Sciatic nerve (tissue), 2 donors: ENCODE measurements at places on chromosomes 1 and 21. TPM values are rescaled to one million over a fixed set of nuclear protein-coding genes. Genes with fewer than 3 reads are reported as not detected.

GRCh38 chr1:14765773-14766172, 167.3 kb downstream of the KAZN start:
- DNase-seq: no peak

AMY1B gene
- total RNA-seq: not detected

GRCh38 chr1:112386731-112387346, 9.2 kb upstream of the CTTNBP2NL start:
- no peak for DNase-seq

DNA sequence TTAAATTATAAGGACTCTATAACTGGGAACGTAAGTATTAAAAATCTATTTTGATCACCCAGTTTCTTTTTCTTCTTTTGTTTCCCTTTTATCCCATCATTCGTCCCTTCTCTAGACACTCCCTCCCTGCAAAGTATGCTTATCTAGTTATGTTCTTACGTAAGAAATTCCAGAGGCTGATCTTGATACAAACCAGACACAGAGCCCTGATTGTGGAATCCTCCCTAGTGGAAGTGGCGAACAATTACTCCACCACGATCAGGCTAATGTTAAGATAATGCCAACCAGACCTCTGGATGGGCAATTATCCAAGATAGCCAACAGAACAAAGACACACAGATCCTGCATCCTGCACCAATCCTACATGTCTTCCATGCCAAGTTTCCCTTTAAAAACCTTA, 1557.4 kb downstream of the PLA2G4A start:
- DNase-seq: no peak

DNA sequence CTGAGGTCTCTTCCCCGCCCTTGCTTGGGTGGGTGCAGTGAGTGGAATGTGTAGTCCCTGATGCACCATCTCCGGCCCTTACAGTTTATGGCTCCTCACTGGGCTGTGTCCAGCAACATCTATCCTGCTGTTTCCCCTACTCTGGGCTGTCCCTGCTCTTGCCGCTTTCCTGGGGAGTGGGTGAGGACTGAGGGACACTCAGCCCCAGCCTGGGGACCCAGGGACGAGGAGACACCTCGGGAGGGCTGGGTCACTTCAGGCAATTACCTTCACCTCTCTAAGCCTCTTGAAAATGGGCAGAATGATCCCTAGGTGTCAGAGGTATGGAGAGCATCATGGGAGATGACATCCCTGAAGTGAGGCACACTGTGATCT, 13.6 kb upstream of the LRP8 start:
- peak; percentile 27 for DNase-seq

OR14C36 gene
- total RNA-seq: not detected

- peak; percentile 63 for DNase-seq
Measured at GRCh38 chr1:156496211-156496761, 4.3 kb downstream of the MEF2D start.

DNA sequence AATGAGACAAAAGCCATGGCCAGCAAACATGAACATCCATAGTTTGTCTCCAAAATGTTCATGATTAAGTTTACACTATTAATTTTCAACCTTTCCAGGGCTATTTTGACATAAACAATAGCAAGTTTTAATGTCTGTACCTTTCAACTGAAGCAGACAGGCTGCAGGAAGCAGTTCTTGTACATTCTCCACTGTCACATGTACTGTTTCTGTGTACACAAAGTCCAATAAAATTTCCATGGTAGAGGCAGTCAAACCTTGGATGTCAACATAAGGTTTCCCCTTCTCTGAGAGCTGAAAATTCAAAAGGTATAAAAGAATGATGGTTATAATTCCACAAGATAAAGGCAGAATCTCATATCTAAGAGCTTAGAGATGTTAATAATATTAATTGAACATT, 7.4 kb downstream of the KLHL12 start:
- DNase-seq: no peak

IRF6 gene
- 1.8 TPM for total RNA-seq

HMGCL gene
- 34.4 TPM for total RNA-seq

LAX1 gene
- 1.6 TPM for total RNA-seq

DNA sequence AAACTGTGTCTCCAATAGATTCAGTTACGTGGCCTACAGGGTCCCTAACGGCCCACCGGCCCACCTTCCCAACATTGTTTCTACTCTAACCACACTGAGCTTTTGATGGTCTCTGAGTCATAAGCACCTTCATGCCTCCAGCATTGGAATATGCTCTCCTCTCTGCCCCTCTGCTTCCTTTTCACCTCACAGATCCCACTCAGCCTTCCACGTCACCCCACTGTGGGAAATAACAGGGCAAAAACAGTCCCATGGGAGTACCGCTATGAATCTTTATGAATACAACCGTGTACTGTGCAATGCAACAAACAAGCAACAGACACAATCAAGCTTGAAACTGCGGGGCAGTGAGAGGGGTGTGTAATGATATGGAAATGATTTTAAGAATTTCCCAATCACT, 5.3 kb upstream of the SARS1 start:
- no peak for DNase-seq

ZNF683 gene
- total RNA-seq: 0.31 TPM

AJAP1 gene
- total RNA-seq: 1.4 TPM

GRCh38 chr1:239772446-239772845, 319.2 kb upstream of the FMN2 start:
- no peak for DNase-seq

DNA sequence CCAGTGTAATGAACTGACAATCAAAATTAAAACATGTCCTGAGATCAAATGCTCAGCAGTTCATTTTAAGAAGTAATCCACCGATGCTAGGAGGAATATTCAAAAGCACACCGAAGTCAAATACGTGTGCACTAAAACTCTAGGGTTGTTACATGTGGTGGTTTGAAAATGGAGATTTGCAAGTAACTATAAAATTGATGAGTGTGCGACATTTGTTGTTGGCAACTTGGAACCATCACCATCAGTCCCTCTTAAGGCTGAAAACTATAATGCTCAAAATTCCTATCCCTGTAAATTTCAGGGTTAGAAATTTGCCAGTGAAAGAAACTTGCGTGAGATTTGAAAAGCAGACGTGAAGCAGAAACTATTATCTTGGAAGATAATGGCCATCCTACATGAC, 13.3 kb upstream of the SGIP1 start:
- no peak for DNase-seq

GRCh38 chr1:104592926-104593325, 843.2 kb downstream of the AMY1C start:
- DNase-seq: no peak

GRCh38 chr1:30303387-30303786, 420.0 kb downstream of the MATN1 start:
- no peak for DNase-seq

- DNase-seq: no peak
Measured at GRCh38 chr1:230916587-230917283, 48.4 kb upstream of the C1orf198 start.

GRCh38 chr1:151405187-151405951, 6.0 kb downstream of the PSMB4 start:
- no peak for DNase-seq

DNA sequence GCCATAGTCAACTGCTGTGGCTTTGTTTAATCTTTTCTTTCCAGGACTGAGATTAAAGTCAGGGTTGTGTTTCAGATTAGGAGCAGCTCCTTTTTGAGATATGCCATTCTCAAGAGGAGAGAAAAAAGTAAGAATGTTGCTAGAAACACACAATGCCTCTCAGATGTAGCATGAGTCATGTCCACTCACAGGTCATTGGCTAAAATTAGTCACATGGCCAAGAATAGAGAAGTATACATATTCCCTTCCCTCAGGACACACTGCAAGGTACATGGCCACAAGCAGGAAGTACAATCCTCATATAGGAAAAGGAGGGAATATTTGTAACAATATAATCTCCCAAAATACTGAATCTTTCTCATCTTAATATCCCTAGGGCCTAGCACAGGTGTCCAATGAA, 141.9 kb upstream of the PTBP2 start:
- no peak for DNase-seq

MAEL gene
- total RNA-seq: 0.62 TPM
